NCI-H524 (cell line): ENCODE measurements at places on chromosomes 12 and 14.

DNA sequence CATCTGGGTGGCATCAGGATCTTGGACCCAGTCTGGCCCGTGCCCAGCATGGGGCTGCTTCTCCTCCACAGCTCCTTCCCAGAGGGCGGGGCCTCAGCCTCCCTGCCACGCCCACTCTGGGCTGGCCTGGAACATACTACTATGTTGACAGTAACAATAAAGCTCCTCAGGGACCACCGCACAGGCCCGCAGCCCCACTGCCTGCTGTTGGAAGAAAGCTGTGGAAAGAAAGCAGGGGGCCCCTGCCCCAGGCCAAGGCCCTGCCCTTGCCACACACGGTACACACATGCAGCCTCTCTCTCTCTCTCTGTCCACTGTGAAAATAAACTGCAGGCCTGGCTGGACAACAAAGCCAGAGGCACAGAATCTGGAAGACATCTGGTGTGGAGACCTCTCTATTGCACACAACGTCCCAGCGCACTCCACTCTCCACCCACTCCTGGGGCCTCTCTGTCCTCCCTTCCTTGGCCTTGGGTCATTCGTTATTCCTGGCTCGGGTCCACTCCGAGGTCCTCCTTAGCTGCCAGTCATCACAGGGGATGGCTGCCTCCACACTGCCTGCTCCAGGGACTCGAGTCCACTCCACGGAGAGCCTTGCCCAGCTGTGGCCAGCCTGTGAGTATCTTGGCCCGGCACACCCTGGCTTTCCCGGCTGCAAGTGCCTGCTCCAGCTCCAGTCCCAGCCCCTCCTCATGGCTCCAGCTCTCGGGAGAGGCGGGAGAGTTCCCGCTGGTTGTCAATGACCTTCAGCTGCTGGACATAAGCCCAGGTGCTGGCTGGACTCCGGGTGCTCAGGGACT is 11.8 kb upstream of the ENDOU start:
- DNase-seq = no peak

DNA sequence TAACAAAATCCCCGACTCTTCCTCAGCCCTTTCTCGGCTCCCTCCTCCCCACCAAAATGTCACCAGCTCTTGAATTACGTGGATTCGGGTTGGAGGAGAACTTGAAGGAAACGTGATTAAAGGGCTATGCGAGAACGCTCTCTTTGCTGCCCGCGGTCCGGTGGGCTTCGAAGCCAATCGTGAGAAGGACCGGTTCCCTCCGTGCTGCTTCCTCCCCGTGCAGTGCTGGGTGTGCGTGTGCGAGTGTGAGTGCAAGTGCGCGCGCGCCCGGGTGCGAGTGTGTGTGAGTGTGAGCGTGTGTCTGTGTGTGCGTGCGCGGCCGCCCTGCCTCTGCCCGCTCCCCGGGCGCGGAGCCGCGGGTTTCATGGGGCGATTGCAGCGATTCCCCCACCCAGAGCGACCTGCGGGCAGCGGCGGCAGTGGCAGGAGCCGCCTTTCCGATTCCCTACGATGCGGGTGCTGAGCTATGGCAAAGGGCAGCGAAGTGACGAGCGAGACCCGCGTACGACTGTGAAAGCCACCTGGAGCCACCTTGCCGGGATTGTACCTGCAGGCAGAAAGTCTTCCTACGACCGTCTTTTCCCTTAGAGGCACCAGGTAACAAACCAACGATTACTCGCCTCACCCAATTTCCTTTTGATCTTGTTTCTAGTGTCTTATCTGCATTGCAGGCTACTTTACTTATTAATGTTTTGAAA is 1.4 kb downstream of the LRFN5 start:
- peak; percentile 79 for DNase-seq

DNA sequence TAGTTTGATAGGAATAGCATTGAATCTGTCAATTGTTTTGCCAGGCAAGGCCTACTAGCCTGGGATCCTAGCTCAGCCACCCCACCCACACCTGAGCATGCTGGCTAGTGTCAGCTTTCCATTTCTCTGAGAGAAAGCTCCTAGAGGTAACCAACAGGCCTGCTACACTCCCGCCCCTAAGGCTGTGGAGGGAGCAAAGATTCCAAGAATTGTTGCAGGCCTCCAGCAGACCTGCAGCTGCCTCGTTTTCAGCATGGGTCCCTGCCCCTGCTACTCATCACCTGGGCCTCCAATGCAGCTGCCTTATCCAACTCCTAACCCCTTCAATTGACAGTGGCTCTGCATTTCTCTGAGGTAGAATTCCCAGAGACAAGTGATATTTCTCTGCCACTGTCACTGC is 852.4 kb upstream of the MDGA2 start:
- DNase-seq = no peak

- no peak for DNase-seq
Measured at GRCh38 chr12:64157110-64157509, 65.0 kb downstream of the KICS2 start.

DNA sequence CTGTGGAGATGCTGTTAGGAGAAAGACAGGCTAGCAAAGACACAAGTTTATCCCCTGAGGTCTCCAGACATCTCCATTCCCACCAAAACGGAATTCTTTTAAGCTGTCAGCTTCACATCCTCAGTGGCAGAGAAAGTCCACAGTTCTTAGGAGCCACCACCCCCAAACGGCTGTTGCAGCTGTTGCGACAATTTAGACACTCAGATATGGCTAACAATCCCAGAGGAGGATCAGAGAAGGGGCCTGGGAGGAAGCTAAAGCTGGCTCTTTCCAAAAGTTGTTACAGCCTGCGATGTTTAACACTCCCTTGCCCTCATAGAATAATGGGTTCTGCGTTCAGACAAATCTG is 1.9 kb upstream of the ATP5MC2 start:
- peak; percentile 40 for DNase-seq

DNA sequence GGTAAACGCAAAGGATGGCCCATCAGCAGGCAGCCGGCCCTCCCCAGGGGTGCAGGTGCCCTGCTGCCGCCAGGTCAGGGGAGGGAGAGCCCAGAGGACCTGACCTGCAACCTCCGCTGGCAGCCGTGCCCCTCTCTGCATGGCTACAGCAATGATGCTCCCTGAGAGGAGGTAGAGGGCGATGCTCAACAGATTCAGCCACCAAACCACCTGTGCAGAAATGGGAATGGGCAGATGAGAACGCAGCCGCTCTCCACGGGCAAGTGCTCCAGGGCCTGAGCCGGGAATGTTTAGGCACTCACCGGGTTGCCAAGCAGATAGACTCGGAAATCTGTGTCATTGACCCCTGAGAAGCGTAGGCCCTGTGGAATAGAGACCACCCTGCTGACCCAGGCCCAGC is 8.7 kb upstream of the NGB start:
- no peak for DNase-seq

DNA sequence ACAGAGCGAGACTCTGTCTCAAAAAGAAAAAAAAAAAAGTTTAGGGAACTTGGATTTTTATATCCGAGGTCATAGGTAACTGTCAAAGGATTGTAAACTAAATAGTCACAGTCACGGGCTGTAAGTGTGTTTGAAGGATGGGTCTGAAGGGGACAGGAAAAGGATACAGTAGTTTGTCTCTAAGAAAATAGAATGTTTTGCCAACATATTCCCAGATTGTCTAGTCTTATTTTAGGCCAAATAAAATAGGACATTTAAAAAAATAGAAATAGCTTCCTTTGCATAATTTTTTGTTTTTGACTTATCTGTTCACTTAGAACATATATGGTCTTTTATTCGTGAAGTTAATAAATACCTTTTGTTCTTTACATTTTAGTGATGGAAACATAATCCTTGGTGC is 24.2 kb upstream of the REP15 start:
- DNase-seq = no peak

GRCh38 chr14:69483765-69484443 is 624 bp upstream of the PLEKHD1 start:
- DNase-seq = peak; percentile 65

GRCh38 chr12:110002676-110003515 is 3.7 kb downstream of the ANKRD13A start:
- DNase-seq = no peak

GRCh38 chr12:107670999-107671643 is 14.5 kb upstream of the PWP1 start:
- no peak for DNase-seq

DNA sequence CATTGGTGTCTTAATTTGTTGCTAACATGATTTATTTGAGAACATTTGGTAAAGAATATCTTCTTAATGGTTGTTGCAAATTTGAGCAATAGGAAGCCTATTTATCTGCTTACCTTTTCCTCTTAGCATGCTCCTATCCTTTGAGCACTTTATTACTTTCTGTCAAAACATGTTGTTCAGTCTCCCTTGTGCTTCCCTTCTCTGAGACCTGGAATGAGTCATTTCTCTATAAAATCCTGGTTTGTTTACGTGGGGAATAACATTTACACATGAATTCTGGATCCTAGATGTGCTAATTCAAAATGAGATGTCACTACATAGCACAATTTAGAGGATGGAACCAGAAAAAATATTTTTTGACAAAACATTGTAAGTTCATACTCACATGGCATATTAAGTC is 844.0 kb upstream of the LRFN5 start:
- DNase-seq = no peak

GRCh38 chr12:93682846-93683261 is 5.7 kb downstream of the CRADD start:
- DNase-seq = no peak

- DNase-seq = no peak
Measured at GRCh38 chr12:120468325-120468820, 1.2 kb downstream of the SRSF9 start.

DNA sequence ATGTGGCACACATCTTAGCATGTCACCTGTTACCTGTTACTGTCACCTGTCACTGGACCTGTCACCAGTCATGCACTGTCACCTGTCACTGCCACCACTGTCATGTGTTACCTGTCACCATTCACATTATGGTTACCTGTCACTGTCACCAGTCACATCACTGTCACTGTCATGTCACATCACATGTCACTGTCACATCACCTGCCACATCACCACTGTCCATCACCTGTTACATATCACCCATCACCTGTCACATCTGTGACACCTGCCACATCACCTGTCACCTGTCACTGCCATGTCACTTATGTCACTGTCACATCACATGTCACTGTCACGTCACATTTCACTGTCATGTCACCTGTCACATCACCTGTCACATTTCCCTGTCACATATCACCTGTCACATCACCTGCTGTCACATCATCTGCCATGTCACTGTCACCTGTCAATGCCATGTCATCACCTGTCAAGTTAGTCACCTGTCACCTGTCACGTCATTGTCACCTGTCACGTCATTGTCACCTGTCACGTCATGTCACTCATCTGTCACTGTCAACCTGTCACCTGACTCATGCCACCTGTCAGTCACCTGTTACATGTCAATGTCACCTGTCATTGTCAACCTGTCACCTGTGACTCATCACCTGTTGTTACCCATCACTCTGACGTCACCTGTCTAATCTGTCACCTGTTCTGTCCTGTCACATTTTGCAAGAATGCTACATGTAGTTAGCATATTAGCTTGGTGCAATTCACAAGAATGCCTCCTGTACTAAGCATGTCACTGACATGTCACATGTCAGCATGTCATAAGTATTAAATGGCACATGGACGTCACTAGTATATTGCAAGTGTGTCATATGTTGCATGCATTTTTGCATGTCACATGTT is 29.0 kb upstream of the TESC start:
- DNase-seq = no peak

DNA sequence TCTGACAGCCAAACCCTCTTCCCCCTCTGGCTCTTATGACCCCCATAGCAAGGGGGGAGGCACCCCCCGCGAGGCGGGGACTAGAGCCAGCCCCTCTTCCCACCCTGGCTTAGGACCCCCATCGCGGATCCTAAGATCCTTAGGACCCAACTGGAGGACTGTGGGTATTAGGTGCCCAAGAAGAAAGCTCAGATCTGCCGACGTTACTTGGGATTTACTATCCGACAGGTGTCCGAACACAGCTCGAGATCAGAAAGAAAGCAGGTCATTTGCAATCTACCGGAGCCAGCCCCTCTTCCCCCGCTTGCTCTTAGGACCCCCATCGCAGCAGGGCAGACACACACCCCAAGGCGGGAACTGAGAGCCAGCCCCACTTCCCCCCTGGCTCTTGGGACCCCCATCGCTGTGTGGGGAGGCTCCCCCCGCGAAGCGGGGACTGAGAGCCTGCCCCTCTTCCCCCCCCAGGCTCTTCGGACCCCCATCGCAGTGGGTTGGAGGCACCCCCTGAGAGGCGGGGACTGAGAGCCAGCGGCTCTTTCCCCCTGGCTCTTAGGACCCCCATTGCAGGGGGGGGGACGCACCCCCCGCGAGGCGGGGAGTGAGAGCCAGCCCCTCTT is 46.8 kb downstream of the DDX11 start:
- no peak for DNase-seq

DNA sequence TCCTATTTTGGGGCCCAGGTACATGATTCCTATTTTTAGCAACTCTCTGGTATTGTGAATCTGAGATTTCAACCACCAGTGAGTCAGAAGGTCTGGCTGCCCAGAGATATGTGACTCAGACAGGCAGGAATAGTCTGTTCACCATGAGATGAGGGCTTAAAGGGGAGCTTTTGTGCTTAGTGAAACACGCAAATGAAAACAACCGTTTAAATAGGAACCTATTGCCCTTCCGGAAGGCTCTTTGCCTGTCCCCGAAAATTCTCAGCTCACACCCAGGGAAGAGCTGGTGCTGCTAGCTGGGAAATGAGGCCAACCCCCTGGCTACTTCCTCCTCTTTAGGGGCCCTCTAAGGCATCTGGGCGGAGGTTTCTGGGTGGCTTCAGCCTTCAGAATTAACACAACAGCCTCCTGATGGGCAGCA is 283.6 kb downstream of the CACNA1C start:
- no peak for DNase-seq

- peak; percentile 27 for DNase-seq
Measured at GRCh38 chr14:90450667-90451066, 53.8 kb downstream of the CALM1 start.

- no peak for DNase-seq
Measured at GRCh38 chr12:10505620-10506019, at the start of gene EIF2S3B. Gene EIF2S3B (plus strand): TSS chr12:10505890. CDS start chr12:10505903, 13 bp downstream.

DNA sequence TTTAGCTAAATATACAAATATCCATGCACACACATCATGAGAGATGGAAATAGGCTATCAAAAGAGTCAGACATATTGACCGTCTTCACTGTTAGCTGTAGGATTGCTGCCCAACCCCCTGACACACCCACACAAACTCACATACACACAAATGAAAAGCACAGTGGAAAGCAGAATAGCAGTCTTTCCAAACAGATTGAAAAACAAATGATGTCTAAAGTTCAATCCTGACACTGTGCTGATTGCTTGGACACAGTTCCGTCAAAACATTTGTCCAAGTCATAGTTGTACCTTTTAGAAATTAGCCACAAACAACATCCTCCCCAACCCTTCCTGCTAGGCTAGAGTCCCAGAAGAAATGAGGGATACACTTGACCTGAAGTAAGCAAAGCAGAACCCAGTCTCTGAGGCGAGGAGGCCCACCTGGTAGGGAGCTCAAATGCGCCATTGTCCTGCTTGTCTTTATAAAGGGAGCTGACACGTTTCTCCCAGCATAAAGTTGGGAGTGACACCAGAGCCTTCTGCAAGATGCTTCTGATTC is at the start of gene PRH2:
Gene PRH2 (plus strand): TSS at position 491 of the 541 bp plus-strand sequence. CDS start 38 bp downstream, at position 529.
- no peak for DNase-seq

GRCh38 chr12:49982246-49983087 is 9.7 kb downstream of the AQP6 start:
- DNase-seq = no peak
